ENCODE measurements at places on chromosomes 4 and X.

GRCh38 chrX:139691843-139692505, 16.0 kb downstream of the MCF2 start:
- DNase-seq = no peak

GRCh38 chr4:186723292-186724057, at the start of gene FAT1:
Gene FAT1 (minus strand): TSS chr4:186723856. CDS start chr4:186709827, 14,029 bp downstream.
- DNase-seq = no peak

DNA sequence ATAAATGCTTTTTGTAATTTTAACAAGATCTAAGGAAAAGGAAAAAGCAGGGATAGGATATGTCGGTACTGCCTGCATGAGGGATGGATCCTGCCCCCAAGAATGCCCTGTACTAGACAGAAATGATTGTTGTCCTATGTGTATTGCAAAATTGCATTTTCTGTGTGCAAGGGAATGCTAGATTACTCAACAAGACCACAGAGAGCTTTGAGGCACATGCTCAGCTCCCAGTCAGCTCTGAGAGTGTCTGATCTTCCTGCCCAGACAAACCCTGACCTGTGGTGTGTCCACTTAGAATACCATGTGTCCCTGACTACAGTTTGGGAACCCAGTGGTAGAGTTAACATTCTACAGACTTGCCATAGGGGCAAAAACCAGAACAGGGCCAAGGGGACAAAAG, 129.2 kb upstream of the PAK3 start:
- DNase-seq = no peak

- DNase-seq = no peak
Observed at GRCh38 chr4:22063613-22064012, 115.0 kb upstream of the KCNIP4 start.

- no peak for DNase-seq
Observed at GRCh38 chr4:124423160-124423559, 289.4 kb downstream of the ANKRD50 start.

DNA sequence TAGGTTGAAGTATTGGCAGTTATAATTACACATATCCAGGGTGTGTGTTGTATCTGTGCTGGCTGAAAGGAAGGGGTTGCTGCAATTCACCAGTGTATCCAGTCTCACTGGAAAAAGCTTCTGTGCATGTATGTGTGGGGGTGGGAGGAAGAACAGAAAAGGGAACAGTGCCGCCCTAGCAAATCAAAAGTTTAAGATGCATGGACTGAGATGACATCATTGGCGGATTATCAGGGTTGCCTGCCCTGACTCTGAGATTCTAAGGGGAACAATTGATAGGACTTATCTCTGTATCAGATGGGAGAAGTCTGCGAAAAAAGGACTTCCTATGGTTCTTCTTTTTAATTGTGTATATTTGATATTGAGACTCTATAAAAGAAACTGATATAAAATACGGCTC, 3.5 kb downstream of the SLC25A43 start:
- DNase-seq = no peak

GRCh38 chr4:21625447-21625846, 323.1 kb downstream of the KCNIP4 start:
- DNase-seq = no peak

GRCh38 chr4:122476745-122477144, 20.2 kb upstream of the IL2 start:
- DNase-seq = no peak

- DNase-seq = no peak
Observed at GRCh38 chr4:150150629-150151062, 72.4 kb downstream of the DCLK2 start.

DNA sequence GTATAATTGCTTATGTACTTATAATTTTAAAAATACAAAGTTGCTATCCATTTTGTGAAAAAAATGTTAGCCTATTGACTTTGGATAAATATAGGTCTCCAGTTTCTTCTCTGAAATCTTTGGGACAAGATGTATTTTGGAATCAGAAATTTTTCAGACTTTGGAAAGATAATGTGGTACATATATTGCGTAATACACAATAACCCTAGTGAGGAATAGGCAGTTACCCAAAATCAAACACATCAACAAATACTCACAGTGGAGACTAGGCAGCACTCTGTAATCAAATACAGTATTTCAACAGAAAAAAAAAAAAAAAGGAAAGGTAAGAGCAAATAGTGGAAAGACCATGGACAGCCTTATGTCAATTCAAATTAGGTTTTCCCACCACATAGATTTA, 796.8 kb downstream of the ADGRL3 start:
- no peak for DNase-seq

DNA sequence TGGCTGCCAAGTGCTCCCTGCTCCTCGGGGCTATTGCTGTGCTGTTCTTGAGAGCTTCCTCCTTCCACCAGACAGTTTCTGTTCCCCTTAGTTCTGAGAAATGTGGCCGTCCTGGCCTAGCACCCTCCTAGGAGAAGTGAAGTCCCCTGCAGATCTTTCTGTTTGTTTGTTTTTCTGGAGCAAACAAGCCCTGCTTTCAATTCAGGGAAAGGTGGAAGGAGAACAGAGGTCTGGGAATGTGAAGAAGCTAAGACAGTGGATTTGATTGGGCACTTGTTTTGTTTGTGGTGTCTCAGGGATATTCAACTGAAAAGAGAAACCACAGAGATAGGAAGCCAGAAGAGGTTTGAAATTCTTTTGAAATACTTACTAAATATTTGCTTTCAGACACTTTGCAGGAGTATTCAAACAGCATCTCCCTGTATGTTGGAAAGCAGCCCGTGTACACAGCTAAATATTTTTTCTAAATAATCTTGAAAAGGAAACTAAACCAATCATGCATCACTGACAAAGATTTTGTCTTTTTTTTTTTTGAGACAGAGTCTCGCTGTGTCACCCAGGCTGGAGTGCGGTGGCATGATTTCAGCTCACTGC, 36.5 kb upstream of the PPM1K start:
- DNase-seq = no peak

- no peak for DNase-seq
Observed at GRCh38 chr4:118086344-118086743, 52.1 kb downstream of the NDST3 start.

GRCh38 chr4:152091405-152091804, 330.6 kb upstream of the GATB start:
- no peak for DNase-seq

DNA sequence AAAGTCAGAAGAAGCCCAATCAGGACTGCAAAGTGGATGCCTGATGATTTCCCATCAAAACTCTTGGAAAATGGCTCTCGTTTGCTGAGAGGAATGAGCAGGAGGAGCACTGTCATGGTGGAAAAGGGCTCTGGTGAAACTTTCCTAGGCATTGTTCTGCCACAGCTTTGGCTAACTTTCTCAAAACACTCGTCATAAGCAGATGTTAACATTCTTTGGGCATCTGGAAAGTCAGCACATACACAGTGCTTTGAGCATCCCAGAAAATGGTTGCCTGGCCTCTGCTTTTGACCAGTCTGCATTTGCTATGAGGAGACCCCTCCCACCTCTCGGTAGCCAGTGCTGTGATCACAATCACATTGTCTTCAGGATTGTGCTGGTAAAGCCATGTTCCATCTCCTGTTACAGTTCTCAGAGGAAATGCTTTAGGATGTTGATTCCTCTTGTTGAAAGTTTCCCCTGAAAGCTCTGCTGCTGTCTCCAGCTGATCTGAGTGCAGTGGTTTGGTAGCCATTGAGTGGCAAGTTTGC, 25.2 kb upstream of the TBC1D14 start:
- DNase-seq = no peak

- DNase-seq = no peak
Observed at GRCh38 chrX:124506066-124506465, 159.7 kb downstream of the SH2D1A start.

DNA sequence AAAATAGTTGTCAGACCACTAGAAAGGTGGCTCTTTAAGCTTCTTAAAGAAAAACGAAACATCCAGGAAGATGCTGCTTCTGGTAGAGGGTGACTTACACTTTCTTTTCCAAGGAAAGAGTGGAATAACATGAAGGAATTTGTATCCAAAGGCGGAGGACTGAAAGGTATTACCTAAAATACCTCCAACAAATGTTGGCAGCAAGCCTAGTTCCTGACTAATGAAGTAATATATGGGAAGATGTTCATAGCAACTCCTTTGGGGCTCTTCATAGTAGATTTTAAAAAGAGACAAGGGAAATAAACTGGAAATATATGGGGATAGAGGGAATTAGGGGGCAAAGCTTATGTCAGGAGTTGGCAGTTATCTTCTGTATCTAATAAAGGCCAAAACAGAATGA, 116.2 kb downstream of the AASDH start:
- DNase-seq = no peak

DNA sequence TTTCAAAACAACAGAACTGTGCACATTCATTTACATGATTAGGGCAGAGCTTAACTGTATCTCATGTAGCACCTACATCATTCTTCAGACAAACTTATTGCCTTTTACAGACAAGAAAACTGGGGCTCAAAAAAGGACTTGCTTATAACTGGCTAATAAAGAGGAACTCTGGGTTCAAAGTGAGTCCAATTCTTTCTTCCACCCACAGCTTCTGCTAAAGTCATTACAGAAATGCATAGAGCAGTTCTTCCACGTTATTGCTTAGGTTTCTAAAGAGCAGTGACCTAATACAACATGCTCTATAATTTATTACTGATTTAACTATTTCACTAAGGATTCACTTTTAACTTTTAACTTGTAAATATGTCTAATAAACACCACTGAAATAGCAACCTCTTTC, 60.6 kb downstream of the ELOVL6 start:
- no peak for DNase-seq

GRCh38 chr4:80422727-80423404, 87.3 kb downstream of the CFAP299 start:
- DNase-seq = no peak

- DNase-seq = no peak
Observed at GRCh38 chrX:65195621-65196020, 219.4 kb upstream of the ZC4H2 start.

DNA sequence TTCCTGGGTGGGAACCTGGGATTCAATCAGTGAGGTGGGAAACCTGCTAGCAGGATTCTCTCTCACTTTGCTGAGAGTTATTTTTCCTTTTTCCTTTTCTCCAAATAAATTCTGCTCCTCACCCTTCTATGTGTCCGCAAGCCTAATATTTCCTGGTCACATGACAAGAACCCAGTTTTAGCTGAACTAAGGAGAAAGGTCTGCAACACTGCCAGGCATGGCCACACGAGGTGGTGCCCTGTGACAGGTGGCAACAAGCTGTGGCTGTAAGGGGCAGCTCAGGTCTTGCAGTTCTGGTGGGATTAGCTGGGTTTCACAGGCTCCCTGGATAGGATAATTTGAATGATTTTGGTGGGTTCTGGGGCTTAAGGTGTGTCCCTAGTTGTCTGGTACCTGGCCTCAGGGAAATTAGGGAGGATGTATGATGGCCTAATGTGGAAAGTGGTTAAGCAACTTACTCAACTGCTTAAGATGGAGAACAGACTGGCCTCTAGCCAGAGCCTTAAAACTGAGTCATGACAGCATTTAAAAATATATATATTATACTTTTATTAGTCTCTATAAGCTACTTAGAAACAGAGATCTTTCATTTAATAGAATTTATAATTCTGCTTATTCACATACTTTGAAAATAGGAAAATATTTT, 215.0 kb downstream of the IL15 start:
- no peak for DNase-seq

DNA sequence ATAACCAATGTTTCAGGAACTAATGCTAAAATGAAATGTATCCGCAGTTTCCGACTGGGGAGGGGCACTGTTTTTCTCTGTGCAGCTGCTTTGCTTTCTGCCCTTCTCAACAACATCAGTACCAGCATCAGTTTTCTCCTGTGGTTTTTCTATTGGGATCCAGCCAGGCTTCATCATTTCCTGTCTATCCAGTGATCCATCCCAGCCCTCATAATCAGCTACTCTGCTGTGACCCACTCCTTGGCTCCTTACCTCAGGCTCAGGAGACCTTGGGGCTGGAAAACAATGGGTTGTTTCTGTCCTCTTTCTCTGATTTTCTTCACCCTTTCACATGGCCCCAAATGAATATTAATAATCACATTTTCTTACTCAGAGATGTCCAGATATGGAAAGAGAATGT, 222.2 kb upstream of the DKK2 start:
- DNase-seq = no peak

GRCh38 chrX:132173647-132174046, 45.6 kb downstream of the RAP2C start:
- no peak for DNase-seq

- no peak for DNase-seq
Observed at GRCh38 chr4:188372829-188373228, 233.6 kb downstream of the TRIML1 start.

DNA sequence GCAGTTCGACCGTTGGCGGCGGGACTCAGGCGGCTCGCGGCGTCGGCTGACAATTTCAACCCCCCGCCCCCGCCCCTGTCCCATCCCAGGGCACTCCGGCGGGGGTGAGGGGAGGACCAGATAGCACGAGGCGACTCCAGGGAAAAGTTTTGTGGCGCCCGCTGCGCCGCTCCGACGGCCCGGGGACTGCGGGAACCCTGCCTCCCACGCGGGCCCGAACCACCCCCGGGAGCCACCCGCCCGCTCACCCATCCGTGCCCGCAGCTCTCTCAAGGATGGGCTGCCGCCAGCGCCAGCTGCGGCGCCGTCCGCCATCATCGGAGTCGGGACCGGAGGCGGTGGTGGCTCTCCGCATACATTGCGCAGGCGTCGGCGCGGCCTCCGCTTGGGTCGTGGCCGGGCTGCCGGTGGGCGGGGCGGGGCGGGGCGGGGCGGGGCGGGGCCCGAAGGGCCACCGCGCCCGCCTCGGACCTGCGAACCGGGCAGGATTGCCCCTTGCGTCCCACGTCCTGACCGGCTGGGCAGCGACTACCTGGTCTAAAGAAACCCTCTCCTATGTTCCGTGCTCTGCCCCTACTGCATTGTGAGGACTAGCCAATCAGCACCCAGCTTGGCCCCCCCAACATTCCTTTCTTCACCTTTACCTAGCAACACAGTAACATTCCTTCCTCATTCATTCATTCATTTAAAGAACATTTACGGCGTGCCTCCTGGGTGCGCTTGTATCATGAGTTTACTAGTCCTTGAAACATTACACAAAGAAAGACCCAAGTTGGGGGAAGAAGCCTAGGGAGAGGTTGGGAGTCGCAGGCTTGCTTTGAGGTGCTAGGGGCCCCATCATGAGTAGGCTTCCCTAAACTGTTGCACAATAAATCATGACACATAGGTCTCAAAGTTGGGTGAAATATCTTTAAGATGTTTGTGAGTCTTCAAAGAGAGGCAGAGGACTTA, at the start of gene MAP7D3:
Gene MAP7D3, minus strand, starts transcription at position 360 of the 951 bp plus-strand sequence. Its CDS starts 42 bp downstream, at position 318.
- DNase-seq = peak; percentile 29

DNA sequence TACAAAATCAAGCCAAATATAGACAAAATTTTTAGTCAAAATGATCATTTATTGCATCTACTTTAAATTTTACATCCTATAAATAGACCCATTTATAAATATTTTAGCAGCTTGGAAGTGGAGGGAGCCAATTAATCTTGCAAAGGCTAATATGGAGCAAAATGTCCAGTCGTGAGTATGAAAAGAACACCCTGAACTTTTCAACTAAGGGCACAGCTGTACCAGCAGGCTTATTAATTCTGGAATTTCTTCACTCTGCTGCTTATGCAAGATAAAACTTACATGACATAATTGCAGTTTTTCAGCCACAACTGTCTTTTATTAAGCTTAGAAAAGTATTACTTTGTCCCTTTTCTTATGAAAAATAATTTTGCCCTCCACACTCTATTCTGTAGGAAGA, 22.9 kb upstream of the USP53 start:
- no peak for DNase-seq

All from stimulated activated CD8-positive, alpha-beta memory T cell treated with anti-CD3 and anti-CD28 coated beads, Interleukin-4, amount 100 ng/mL, for 1 hour (primary cell).